Smooth muscle cell of trachea (primary cell): ENCODE measurements at places on chromosomes 5 and 9. TPM values are rescaled to one million over a fixed set of nuclear protein-coding genes. Genes with fewer than 3 reads are reported as not detected.

Gene EXOSC2
- total RNA-seq = 23.2 and 38.4 TPM in 2 replicates

Gene PCDHB8
- 0.50 TPM in 1 of 2 replicates, not detected in the other for total RNA-seq

Gene KIF4B
- total RNA-seq = 0.15 and 0.17 TPM in 2 replicates

Gene SOX30
- under 0.01 TPM in 1 of 2 replicates, not detected in the other for total RNA-seq

Gene EGFLAM
- total RNA-seq = 2.5 and 3.0 TPM in 2 replicates

Gene PCDHGB3
- total RNA-seq = 7.1 and 9.4 TPM in 2 replicates

Gene TMEM232
- 7.0 and 7.6 TPM in 2 replicates for total RNA-seq

Gene SOWAHA
- total RNA-seq = 0.15 and 0.17 TPM in 2 replicates

Gene IL4
- total RNA-seq = not detected in 2 replicates

Gene RFESD
- 2.2 and 3.1 TPM in 2 replicates for total RNA-seq

Gene CARD9
- 0.87 and 1.3 TPM in 2 replicates for total RNA-seq
